ENCODE measurements at places on chromosomes 7 and 10.

DNA sequence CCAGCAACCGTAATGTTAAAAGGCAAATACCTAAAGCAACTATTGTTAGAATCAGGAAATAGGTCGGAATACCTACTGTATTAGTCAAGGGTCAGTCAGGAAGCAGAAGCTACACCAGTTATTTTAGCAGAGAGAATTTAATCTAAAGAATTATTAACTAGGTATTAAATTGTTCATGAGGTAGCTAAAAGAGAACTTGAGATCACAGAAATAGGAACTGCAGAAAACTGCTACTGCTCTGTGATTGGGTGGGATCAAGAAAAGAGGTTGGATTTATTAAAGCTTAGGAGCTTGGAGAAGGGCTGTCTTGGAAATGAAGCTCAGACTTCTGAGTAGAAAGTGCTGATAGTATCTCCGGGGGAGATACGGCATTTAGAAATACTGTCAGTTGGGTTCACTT, 20.0 kb upstream of the ZNF438 start:
- DNase-seq = no peak

DNA sequence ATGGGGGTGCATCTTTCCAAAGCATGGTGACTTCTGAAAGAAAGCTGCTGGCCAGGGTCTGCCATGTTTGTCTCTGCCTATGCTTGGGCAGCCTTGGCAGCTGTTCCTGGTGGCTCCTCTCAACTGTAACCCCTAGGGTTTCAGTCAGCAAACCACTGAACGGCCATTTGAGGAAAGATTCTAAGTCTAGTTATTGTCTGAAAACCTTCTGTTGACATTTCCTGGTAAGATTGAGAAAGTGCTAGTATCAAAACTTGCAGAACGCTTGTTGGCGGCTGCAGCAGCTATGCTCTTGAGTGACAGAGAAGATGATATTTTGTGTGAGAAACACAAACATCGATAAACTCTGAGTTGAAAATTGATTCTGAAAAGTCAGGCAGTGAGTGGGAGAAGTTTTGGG, 523.1 kb downstream of the LRMDA start:
- DNase-seq = no peak

GRCh38 chr10:123331438-123331837, 177.2 kb downstream of the BUB3 start:
- no peak for DNase-seq

DNA sequence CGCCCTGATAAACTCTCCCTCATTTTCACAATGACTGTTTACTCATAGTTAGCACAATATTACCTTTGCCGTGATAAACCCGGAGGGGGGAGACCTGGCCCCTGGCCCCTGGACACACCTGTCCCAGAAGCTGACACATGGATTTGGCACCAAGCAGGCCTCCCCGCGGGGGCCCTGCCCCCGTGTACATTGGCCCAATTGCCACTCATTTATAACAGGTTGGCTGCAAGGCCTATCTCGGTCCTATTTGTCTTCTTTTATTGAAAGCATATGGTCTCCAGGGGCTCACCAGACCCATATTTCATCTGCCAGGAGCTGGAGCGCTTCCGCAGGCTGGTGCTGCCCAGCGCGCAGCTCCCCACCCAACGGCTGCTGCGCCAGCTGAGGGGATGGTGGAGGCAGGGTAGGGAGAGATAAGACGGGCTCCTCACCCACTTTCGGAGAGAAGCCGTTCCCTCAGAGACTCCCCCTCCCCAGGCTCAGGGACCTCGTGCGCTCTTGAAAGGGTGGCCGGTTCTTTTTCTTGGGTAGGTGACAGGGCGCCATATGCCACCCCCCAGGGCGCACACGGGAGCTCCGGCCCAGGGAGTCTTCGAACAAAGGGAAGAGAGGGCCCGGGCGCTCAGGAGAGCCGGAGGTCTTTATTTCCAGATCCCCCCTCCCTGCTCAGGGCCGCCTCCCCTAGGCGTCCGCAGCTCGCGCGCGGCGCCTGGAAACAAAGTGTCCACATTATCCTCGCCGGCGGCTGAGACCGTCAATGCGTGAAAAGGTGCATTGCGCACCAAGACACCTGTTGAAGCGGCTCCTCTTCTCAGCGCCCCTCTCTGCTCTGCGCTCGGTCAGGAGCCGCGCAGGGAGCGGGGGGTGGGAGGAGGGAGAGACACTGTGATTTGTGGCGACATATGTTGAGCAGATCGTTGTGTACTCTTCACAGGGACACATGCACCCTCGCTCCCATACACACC, 4.3 kb upstream of the NEUROG3 start:
- no peak for DNase-seq

DNA sequence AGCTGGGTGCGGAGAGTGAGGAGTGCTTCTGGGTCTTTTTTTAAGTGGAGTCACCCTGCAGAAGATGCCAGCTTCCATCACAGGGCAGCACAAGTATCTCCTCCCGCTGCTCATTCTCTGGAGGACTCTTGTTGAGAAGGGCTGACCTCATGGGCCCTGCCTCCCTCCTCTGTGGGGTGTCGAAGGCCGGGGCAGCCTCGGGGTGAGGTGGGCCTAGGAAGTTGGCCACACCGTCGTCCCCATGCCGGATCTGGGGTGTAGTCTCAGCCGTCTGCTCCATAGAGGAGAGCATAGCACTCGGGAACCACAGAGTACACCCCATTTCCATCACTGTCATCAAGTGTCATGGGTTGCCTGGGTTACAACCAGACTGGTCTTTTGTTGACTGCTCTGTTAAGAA, 85.0 kb downstream of the TRRAP start:
- DNase-seq = no peak

GRCh38 chr10:126350216-126350992, 37.9 kb downstream of the ADAM12 start:
- no peak for DNase-seq

DNA sequence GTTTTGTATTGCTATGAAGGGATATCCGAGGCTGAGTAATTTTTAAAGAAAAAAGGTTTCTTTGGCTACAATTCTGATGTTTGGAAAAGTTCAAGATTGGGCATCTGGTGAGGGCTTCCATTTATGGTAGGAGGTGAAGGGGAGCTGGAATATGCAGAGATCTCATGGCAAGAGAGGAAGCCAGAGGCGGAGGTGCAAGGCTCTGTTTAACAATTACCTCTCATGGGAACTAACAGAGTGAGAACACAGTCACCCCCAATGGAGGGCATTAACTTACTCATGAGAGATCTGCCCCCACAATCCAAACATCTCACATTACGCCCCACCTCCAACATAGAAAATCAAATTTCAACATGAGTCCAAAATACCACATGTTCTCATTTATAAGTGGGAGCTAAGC, 62.0 kb downstream of the AKR1D1 start:
- DNase-seq = no peak

DNA sequence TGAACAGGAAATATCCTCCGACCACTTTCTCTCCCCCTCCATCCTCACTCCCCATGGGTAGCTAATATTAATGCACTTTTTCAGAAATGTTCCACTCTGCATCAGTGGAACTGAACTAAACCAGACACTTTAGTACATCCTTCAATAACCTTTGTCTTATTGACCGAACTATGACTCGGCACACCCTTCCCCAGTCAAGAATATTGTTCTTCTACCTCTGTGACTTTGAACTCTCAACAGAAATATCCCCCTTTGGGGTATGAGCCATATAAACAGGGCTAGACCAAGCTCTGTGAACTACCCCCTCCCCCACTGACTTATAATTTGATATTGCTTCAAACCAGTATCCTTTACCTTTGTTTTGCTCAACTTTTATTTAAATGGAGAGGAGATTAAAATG, 57.9 kb upstream of the CAPZA2 start:
- DNase-seq = no peak

DNA sequence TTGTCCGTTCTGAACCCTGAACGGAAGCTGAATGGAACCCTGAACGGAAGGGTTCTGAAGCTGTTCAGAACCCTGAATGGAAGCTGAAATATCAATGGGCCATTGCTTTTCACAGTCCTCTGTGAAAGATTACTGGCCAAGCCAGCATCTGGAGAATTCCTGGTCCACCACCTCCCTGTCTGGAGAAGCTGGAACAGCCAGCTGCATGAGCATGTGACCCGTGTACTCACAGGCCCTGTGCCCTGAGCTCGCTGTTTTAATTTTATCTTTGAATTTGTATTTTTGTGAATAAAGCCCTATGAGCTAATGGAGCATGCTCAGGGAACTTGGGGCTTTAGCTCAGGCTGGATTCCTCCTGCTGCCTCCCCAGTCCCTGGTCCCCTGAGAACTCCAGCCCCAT, 37.2 kb downstream of the HTRA1 start:
- DNase-seq = no peak

DNA sequence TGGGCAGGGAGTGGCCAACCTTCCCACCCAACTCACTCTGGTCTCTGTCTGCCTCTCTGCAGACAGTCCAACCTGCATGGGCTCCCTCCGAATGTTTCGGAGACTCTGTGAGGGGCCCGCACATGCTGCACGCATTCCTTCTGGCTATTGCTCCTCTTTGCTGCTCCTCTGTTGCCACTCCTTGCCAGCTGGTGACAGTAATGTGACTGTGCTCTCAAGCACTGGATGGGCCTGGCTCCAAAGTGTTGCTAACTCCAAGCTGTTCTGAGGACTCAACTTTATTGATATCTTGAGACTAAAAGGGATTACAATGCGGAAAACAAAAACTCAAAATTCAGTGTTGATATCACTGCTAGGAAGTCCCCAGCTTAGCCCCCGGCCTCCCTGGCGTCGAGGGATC, 105.4 kb upstream of the KIF5B start:
- no peak for DNase-seq

DNA sequence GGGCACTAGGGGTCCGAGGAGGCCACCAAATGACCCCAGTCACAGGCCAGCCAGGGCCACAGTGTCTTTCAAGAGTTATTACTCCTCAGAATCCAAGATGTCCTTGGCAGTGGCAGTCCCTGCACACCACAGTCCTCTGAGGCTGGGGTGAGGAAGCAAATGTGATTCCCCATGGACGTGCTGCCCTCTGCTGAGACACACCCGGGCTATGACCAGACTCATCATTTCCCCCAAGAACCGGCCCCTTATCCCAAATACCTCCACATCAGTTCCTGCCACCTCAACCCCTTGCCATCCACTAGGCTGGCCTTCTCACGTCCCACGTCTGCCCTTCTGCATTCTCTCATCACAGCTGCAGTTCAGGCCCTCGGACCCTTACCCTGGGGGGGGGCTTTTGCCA, 5.0 kb downstream of the PRKAG2 start:
- DNase-seq = no peak

GRCh38 chr7:150329331-150330120, 6.2 kb upstream of the ACTR3C start:
- DNase-seq = no peak

- DNase-seq = no peak
Measured at GRCh38 chr10:122388287-122388997, 13.9 kb downstream of the PLEKHA1 start.

GRCh38 chr7:18157233-18157632, 129.6 kb upstream of the PRPS1L1 start:
- DNase-seq = no peak

DNA sequence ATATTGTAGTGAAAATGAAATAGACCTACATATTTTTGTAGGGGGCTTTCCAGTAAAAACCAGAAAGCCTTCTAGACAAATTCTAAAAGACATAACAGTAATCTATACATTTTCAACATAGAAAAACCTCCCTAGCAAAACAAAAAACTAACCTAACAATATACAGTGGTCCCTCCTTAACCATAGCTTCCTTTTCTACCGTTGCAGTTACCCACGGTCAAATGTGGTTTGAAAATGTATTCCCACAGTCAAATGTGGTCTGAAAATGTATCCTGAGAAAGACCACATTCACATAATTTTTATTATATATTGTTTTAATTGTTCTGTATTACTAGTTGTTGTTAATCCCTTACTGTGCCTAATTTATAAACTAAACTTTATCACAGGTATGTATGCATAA, 6.4 kb downstream of the PSAP start:
- no peak for DNase-seq

DNA sequence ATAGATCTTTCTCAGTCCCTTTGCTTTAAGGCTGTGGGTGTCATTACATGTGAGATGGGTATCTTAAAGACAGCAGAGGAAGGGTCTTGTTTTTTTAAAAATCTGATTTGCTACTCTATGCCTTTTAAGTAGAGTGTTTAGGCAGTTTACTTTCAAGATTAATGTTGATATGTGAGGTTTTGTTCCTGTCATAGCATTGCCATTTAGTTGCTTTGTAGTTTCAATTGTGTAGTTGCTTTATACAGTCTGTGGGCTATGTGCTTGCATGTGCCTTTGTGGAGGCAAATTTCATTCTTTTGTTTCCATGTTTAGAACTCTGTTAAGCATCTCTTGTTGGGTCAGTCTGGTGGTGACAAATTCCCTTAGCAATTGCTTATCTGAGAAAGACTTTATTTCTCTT, 54.6 kb downstream of the ZNF783 start:
- no peak for DNase-seq

- DNase-seq = no peak
Measured at GRCh38 chr10:54666192-54666591, 134.8 kb downstream of the PCDH15 start.

- no peak for DNase-seq
Measured at GRCh38 chr7:148299350-148300276, 291.0 kb upstream of the C7orf33 start.

DNA sequence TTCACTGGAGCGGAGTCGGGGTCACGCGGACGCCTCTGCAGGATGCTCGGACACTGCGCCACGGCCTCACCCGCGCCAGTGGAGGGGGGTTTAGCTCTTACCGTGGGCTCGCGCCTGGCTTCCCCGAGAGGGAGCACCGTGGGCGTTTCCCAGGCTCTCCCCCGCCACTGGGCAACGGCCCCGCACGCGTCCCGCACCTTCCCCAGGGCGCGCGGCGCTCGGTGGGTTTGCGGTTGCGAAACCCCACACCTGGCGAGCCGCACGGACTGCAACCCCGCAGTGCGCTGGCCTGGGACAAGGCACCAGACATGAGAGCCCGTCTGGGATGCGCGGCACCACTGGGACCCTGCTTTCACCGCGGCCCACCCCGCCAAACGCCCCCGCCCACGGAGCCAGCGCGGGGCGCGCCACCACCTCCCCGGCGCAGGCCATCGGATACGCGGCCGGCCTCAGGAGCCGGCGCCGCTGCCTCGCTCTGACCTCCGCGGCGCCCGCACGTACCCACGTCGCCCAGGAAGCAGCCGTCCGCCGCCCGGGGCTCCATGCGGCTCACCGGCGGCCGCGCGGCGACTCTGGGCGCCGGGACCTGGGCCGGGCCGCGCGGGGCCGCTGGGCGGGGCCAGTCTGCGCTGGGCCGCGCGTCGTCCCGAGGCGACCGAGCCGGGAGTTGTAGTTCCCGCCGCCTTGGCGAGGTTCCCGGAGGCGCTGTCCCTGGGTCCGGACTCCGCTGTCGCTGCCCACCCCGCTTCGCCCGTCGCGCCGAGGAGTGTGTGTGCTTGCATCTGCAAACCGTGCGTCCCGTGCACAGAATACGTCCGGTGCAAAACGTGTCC, at the start of gene ASB13:
TSS of gene ASB13 (minus strand) at position 588 of the 833 bp plus-strand sequence. CDS start at position 544, 44 bp downstream.
- no peak for DNase-seq

GRCh38 chr10:45602082-45602730, 70.4 kb downstream of the ZFAND4 start:
- DNase-seq = no peak

DNA sequence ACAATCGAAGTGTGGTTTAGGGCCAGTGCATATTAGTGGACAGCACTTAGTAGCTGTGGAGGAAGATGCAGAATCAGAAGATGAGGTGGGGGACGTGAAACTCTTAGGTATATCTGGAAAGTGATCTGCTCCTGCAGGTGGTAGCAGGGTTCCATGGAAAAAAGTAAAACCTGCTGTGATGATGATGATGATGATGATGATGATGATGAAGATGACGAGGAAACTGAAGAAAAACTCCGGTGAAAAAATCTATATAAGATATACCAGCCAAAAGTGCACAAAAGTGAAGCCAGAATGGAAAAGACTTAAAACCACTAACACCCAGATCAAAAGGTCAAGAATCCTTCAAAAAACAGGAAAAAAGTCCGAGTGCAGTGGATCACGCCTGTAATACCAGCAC, 40.0 kb downstream of the LSMEM1 start:
- DNase-seq = no peak

- DNase-seq = no peak
Measured at GRCh38 chr10:112763916-112764520, 186.0 kb upstream of the TCF7L2 start.
